Right ventricle myocardium superior (tissue), 1 donor: ENCODE measurements at places on chromosomes 7 and 10. TPM values are rescaled to one million over a fixed set of nuclear protein-coding genes. Genes with fewer than 3 reads are reported as not detected.

- DNase-seq, result no peak
These were observed 103.0 kb downstream of the VOPP1 start for GRCh38 chr7:55469271-55469681.

DNA sequence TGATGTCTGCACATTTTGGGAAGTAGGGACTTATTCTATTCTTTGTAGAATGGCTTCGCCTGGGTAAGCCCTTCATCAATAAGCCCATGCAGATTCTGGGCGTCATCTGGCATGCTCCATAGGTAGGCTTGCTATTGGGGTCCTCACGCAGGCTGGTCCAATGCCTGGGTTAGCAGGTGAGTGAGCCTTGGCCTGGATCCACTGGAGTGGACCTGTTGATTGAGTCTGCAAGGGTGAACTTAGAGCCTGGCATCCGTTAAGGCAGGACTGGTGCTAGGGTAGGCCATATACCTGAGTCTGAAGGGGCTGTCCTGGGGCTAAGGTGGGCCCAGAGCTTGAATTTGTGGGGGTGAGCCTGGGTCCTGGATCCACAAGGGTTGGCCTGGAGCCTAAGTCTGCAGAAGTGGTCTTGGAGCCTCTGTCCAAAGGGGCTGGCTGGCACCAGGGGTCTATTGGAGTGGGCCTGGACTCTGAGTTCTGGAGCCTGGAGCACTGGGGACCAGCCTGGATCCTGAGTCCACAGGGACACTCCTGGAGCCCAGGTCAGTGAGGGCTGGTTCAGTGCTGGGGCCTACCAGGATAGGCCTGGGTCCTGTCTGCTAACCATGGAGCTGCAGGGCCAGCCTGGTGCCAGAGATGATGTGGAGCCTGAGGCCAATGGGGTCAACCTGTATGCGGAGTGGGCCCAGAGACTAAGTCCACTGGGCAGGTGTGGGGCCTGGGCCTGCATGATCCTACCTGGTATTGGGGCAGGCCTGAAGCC is 297.7 kb downstream of the PTPRN2 start:
- DNase-seq, result no peak

- no peak for DNase-seq
These were observed 12.5 kb downstream of the PDLIM1 start for GRCh38 chr10:95278061-95278988.

DNA sequence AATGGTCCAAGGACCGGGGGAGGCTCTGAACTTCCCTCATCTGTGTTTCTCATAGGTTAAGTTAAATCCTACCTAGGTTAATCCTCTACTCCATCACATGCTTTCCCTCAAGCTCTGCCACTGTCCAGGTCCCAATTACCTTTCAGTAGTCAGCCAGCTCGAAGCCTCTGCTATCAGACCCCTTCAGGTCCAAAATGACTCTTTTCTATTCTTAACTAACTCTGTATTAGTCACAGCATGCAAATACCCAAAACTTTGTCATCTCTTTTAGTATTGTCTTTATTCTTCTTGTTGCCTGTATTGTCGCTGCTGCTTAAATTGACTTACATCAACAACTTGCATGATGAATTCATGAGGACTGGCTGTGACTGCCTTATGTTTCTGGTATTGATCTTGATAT is 15.3 kb downstream of the PPP1R17 start:
- DNase-seq, result no peak

Gene SUGCT
- 8.4 TPM for total RNA-seq

DNA sequence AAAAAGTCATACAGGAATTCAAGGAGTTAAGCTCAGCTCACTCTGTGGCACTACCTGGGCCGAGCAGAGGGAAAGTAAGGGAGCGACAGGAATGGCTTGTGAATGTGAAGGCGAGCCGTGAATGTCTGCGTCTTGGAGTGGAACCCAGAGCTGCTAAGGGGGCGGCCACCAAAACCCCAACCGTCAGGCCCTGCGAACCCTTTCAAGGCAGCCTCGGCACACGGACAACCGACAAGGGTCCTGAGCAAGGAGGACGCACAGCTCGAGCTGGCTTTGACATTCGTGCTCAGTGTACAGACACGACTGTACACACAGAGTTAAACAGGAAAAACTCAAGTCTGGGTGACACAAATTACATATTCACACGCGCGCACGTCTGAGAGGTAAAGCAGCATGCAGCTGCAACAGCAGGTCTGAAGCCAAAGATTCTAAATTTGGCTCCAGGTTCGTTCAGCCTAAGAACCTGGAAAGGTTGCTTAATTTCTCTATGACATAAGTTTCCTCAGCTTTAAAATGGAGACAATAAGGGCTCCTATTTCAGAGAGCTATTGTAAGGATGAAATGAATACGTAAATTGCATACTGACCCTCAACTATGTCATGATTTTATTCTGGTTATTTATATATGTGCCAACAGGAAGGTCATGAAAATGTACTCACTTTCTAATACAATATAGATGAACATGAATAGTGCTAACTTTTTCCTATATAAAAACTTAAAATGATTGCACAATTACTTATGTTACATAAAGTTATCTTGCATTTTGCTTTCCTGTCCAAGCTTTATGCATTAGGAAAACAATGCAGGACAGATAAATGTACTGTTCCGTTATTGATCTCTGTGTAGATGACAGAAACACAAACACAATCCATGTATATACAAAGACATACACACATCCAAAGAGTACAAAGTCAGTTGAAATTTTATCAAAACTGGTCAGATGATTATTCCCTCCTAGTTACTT is 192.9 kb downstream of the ZMYND11 start:
- no peak for DNase-seq

DNA sequence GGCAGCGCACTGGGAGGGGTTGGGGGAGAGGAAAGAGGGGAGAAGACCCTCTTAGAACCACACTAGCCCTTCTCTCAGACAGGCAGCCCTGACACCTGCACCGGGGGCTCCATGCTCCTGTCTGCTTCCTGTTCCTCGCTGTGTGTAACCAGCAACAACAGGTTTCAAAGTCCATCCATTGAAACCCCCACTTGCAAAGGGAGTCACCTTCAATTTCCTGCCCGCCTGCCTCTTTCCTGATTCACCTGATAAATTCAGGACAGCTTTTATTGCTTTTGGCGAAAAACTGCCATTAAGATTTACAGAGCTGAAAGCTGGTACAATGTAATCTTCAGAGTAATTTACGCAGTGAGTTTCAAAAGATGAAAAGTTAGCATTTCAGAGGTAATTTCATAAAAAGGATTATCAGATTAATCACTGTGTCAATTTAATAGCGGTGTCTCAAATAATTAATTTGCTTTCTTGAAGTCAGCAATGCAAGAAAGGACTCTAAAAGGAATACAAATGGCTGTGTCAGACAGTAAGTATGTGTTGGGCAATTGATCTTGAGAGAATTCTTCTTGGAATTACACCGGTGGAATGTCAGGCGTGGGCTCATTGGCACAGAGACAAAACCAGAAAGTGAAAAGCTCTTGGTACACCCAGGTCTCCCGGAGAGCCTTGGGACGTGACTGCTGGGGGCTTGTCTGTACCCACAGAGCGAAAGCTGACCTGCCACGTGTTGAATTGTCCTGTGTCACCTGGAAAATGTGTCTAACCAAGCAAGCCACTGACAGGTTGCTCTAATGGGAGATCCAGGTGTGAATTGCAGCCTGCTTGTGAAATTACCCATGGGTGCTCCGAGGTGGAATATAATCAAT is 60.7 kb downstream of the TMEM209 start:
- DNase-seq, result no peak

DNA sequence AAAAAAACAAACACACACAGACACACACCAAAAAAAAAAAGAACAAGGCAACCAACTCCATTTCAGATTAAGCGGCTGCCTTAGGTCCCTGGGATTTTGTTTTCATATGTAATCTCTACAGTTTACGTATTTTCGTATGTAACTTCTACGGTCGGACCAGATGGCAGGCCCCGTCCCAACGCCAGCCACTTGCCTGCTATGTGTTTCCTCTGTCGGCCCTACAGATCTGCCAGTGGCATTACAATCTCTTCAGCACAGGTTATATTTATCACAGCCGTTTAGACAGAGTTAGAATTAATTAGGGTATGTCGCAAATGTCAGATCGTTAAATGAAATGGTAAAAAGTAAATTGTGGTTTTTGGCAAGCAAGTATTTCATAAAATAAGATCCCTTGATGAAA is 99.3 kb downstream of the DNAJB6 start:
- DNase-seq, result peak; percentile 30

GRCh38 chr10:100653238-100653956 is 92.0 kb upstream of the PAX2 start:
- DNase-seq, result no peak

Gene OR2A12
- not detected for total RNA-seq

Gene RSPH10B2
- total RNA-seq, result not detected

Gene HOXA7
- not detected for total RNA-seq
